ENCODE measurements at places on chromosomes 2 and 18. TPM values are rescaled to one million over a fixed set of nuclear protein-coding genes. Genes with fewer than 3 reads are reported as not detected.

DNA sequence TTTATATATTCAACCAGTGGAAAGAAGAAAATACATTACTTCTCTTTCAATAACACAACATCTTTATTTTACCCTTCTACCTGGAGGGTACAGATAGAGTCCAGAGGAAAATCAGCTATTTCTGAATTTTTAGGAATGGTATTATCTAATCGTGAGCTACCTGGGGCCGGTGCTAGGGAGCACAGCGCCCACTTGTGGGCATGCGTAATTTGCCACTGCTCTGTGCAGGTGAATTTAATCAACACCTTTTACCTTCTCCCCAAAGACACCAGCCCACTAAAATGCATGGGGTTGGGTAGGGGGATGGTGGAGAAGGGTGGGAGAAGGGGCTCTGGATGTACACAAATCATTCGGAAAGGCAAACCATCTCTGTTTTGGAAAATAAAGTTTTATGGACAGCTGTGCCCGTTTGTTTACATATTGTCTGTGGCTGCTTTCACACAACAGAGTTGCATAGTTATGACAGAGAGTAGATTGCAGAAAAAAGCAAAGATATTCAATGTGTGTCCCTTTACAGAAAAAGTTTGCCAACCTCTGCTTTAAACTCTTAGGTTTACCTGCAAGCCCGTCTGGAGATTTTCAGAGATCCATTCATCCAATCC, 51.5 kb upstream of the DCC start:
- DNase-seq = no peak

DNA sequence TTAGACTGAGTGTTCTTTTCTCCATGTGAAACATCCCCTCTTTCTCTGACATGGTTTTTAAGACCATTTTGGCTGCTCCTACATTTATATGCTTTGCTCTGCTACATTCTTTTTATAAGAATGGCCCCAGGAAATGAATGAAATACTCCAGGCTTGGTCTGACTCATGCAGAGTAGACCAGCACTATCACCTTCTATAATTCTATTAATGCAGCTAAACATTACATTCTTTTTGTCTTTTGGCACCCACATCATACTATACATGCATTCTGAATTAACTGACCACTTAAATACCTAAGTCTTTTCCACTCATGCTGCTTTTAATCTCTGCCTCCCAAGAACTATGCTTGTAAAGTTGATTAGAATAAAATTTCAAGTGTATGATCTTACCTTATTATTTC, 94.1 kb downstream of the AAK1 start:
- no peak for DNase-seq

Gene SNORC
- 12.0 TPM for total RNA-seq

Gene TRIM43
- not detected for total RNA-seq

Gene SRBD1
- 22.5 TPM for total RNA-seq

Gene POTEI
- 0.27 TPM for total RNA-seq
